Fibroblast of the aortic adventitia (primary cell): ENCODE measurements at places on chromosomes 3 and 15.

- no peak for DNase-seq
These were observed 262.6 kb downstream of the MECOM start for GRCh38 chr3:169400874-169401273.

DNA sequence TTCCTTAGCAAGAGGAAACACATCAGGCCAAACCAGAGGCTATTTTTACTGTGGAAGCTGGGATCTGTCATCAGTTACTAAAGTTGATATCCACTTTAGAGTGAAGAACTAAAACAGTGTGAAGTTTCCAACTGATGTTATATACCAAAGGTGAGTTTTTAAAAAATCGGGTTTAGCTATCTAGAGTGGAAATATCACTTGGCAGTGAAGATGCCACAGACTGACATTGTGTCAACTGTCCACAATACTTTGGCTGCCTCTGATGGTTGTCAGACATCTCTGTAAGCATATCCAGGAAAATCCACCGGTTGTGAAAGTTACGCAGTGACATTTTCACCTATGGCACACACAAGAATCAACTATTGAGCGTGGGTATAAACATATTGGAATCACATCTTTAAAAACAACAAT lies 9.2 kb downstream of the ZIC1 start:
- no peak for DNase-seq

- peak; percentile 16 for DNase-seq
These were observed 45.7 kb upstream of the PTX3 start for GRCh38 chr3:157390713-157391515.

GRCh38 chr15:75203908-75204263 lies 2.2 kb downstream of the C15orf39 start:
- DNase-seq, result no peak

GRCh38 chr3:180329847-180330246 lies 272.1 kb upstream of the TTC14 start:
- DNase-seq, result no peak

- DNase-seq, result peak; percentile 72
These were observed 55.8 kb upstream of the SLC7A14 start for GRCh38 chr3:170641510-170642236.

DNA sequence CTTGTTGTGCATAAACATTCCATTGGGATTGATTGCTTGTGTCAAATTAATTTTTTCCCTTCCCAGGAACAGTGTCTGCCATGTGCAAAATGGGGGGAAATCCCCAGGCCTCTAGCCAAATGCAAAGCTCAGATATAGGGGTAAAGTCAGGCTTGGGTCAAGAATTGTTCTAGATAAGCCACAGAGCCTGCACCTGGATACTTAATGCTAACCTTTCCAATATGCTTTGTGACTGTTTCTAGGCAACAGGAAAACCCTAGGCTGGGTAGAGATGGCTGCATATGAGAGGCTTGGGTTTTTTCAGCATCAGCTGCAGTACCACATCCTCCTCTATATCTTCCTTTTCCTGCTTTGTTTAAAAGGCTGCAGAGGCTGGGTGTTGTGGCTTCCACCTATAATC lies 61.9 kb upstream of the ROPN1 start:
- DNase-seq, result no peak

GRCh38 chr15:64464276-64465005 lies 4.1 kb downstream of the ZNF609 start:
- DNase-seq, result peak; percentile 57

DNA sequence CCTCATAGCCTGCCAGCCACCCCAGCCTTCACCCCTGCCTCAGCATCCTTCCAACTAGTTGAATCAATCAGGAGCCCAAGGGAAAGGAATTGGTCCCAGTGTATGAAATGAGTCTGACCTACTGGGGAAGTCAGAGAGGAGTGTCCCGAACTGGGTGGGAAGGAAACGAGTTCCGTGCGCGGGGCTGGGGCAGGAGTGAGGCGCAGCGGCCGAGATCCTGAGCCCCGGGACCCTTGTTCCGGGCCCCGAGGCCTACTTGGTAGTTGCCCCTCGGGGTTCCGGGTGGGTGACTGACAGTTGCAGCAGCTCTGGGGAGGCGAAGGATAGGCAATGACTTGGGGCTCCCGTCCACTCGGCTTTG lies 1.1 kb upstream of the PLCL2 start:
- DNase-seq, result no peak

DNA sequence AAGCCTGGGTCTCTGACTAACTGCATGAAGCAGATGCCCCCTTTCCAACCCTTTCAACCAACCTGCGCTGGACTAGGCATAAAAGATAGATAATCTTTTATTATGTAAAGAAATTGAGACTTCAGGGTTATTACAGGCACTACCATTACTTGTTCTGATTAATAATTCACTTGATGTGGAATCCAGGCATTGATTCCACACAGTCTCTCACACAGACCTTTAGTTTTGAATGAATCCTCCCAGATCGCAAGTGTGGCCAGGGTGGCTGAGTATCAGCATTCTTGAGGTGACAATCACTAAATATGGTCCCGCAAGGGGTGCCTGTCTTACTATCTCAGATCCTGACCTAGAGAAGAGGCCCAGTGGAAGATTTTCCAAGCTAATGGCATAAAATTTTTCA lies 368.9 kb upstream of the ONECUT1 start:
- no peak for DNase-seq
